ENCODE measurements at places on chromosomes 12 and 14.

DNA sequence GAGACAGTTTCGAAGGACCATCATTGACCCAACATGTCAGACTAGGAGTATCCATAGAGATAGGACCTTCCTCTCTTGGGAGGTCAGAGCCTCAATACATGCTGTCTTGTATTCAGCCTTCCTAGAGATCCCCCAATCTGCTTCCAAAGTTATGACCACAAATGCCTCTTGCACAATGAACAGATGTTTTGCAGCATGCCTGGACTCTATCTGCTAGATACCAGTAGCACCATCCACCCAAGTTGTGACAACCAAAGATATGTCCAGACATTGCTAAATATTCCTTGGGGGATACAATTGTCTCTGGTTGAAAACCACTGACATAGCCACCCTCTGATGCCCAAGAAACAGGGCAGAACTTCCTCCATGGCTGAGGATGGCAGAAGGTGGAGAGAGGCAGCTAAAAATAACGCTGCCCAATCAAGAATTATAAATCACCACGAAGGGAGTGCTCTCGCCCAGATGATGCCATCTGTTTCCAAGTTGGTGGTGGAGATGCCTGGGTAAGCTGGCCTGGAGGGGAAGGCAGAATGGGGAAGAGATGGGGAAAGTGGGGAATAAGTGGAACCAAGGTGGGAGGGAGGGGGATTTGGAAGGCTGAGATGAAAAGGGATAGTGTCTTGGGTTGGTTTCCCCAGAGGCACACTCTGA is 42.9 kb upstream of the NOS1 start:
- no peak for DNase-seq

DNA sequence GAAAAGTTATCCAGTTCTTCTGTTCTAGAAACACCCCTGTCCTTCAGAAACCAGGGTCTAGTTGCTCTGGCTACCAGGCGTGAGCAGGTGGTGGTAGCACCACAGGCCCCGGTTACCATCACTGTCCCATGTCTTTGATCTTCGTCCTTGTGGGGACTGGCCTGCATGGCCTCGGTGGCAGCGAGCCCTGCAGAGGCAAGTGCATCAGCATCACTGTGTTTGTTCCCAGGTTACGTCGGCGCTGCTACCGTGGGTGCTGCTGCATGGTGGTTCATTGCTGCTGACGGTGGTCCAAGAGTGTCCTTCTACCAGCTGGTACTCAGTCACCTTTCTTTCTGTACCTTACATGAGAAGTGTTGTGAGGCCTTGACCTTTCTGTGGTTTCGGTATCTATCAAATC is 58.9 kb downstream of the ANAPC7 start:
- no peak for DNase-seq

- no peak for DNase-seq
Measured at GRCh38 chr14:52202151-52202550, 65.3 kb upstream of the PTGDR start.

DNA sequence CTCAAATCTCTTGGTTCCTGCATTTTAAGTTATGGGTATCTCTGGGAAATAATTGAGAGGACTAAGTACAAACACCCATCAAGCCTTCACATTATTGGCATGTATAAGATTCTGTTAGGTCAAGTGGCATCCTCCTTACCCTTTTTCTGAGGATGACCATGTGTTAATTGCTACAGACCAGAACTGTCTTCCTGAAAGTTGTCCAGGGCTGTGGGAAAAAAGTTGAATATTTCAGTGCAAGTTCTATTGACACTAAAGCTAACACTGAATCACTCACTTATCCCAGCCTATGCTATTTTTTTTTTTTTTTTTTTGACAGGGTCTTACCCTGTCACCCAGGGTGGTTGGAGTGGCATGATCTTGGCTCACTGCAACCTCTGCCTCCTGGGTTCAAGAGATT is 130.1 kb upstream of the HIF1A start:
- DNase-seq, result no peak

DNA sequence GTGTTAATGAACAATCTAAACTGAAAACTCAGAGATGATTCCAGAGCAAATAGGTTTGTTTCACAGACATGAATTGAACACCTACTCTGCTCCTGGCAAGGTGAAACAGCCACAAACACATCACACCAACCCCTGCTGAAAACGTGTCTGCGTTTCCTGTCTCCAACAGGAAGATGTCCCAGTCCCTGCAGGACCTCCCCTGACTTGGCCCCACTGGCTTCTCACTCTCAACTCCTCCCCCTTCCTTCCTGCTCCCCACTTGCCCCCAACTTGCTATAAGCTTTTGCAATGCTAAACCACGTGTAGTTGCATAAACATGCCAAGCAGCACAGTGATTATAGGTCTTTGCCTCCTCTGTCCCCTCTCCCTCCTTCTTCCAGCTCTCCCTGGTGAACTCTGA is 567.6 kb downstream of the BCL11B start:
- no peak for DNase-seq

GRCh38 chr12:98109266-98109665 is 406.1 kb upstream of the TMPO start:
- no peak for DNase-seq

DNA sequence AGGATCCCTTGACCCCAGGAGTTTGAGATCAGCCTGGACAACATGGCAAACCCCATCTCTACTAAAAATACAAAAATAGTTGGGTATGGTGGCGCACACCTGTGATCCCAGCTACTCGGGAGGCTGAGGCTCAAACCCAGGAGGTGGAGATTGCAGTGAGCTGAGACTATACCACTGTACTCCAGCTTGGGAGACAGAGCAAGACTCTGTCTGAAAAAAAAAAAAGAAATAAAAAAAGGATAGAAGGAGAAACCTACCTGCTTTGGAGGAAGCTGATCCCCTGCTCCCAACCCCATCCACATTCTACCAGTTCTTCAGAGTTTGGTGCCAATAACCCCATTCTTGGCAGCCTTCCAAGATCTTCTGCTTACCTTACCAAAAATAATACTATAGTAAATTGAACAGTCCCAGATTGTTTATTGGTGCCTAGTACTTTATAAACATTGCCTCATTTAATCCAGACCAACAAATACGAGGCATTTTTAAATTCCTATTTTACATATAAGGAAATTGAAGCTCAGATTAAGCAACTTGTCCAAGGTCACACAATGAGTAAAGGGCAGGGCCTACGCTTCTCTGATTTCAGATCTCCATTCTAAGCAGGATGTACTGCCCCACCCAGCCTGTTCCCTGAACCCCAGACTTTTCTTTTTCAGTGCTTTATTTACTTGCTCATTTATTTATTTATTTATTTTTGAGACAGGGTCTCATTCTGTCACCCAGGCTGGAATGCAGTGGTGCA is 33.2 kb upstream of the FAM222A start:
- no peak for DNase-seq

DNA sequence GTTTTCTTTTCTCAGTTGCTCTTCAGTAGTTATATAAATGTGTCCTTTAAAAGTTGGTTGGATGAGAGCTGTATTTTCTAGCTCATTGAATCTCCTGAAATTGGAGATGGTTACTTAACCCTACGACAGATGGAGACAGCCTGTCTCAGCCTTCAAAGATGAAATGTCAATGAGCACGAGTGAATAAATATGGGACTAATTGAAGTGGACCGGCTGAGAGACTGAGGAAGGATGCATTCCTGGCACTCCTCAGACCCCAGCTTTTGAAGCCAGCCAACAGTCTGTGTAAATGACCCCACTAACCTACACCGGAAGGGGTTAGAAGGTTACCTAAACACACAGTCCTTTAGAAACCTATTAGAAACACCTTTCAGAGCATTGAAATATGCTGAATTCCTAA is 46.6 kb downstream of the PDZRN4 start:
- DNase-seq, result no peak

DNA sequence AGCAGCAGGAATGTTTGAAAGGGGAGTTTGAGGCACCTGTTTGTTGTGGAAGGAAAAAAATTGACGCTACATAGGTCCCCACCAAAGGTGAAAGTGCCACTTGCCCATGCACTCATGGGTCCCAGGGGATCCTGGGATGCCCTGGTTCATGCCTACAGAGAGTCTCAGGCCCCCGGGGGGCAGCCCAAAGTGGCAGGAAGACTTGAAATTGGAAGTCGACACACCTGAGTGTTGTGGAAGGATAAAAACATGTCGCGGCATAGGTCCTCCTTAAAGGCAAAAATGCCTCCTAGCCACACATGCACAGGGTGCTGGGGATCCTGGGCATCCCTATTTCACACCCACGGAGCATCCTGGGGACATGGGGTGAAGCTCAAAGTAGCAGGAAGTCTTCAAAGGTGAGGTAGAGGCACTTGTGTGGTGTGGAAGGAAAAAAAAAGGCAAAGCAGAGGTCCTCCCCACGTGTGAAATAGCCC is 576.1 kb downstream of the ALG10 start:
- DNase-seq, result no peak

DNA sequence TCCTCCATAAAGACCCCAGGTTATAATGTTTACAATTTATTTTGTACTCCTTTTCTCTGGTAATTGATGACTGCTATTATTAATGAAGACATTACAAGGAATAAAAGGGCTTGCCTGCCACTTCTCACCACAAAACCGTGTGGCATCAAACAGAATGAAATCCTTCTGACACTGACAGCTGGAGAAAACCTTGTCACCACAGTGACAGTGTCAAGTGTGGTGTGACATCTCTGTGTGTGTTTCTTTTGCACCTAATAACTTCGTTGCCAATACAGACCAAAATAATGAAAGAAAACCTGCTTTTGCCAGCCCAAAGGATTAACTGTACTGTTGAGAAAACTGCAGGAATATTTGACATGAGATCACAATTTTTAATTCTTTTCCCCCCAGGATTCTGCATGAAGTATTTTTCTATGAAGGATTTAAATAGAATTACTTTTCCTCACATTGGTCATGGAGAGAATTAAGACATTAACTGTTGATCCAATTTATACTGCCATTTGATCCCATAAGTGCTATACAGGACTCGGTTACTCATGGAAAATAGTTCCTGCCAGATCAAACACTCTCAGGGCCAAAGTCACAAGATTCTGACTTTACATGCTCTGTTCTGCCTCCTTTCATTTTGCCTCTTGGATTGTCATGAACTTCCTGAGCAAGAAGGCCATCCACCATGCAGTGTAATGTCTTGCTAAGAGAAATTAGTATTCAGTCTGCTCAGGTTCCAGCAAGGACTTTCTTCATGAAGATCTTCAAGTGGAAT is 60.4 kb upstream of the IFNG-AS1 start:
- no peak for DNase-seq

DNA sequence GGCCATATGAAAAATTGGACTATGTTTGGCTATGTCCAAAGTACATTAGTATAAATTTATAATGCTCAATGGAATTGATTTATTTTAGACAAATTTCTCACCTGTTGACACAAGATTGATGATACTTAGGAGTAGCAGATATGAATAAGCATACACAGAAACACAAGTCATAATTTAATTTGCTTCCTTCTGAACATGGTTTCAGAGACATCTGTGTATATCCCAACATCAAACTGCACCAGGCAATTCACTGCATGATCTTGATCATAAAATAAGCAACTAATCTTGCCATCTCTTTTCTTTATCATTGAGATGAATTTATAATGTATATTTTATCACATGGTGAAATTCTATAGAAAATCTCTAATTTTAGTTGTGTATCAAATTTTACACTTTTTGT is 3.8 kb downstream of the CLECL1 start:
- no peak for DNase-seq

DNA sequence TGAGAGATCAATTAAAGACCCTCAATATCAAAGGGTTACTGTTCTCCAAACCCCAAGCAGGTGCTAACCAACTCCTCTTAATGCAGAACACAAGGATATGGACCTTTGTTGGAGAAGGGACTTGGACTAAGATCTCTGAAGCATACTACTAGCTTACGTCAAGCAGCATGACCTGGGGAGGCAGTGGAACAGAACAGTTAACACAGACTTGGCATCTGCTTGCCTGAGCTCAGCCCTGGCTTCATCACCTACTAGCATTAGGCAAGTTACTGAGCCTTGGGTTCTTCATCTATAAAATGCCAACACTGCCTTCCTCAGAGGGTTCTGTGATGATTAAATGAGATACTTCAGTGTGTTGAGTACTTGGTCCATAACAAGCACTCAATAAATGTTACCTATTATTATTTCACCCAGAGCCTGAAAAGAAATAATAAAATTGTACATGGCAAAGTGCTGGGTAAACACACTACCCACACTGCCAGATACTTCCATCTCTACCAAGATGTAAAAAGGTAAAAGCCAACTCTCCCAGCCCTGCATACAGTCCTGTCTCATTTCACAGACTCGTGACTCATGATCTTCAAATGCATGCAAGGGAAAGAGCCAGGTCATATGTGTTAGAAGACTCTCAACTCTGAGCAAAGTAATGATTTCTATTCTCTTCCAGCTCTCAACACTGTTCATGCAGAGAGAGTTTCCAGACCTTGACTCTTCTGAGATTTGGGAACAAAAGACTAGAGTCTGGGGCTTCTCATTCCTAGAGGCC is 39.7 kb downstream of the FMNL3 start:
- no peak for DNase-seq

DNA sequence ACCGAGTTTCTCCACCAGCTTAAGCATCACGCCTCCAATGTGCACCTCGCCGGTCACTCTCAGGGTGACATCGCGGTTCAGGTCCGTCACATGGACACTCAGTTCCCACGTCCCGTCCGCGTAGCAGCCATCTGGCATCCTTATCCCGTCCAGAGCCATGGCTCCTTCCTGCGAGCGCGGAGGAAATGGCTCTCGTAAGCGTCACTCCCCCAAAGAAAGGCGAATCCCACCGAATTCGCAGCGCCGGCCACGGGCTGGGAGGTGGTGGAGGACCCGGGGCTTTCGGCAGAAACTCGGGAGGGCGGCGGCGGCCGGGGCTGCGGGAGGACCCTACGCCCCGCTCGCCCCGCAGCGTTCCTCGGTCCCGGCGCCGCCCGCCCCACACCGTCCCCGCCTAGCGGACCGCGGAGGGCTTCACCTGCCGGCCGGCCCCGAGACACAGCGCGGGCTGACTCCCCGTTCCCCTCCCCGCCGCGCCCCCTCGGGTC is 396 bp downstream of the FERMT2 start:
- no peak for DNase-seq

DNA sequence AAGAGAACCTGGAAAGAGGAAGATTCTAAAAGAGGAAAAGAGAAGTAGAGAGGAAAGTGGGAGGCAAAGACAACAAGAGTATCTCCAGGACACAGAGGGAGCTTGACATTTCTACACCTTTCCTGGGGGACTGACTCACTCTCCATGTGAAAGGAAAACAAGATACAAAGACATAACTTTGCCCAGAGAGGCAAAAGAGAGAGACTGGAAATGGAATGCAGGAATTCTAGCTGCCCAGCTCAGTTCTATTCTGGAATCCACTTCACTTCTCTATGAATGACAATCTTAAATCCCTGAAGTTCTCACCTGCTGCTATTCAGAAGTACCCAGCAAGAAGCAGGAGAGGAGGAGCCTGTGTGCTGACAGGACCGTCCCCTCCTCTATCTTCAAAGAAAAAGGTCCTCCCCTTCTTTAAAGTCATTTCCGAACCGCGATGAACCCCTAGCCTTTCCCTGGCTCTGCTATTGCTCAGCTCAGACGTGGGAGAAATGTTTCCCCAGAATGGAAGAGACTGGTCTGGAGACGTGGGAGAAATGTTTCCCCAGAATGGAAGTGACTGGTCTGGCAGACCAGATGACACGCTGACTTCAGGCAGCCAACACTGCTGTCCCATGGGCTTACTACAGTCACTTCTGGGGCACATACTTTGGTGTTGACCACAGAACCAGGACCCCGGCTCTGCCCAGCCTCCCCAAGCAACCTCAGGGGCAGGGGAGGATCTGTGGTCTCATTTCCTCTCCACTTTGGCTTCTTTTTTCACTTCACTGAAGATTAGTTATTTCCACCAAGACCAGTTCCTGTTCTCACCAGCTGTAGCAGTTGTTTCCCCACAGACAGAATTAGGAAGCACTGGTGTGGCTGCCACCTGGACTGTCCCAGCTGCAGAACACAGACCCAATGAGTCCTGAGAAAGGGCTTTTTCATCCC is 8.3 kb downstream of the FMNL3 start:
- no peak for DNase-seq

GRCh38 chr14:59305231-59305630 is 116.8 kb downstream of the DAAM1 start:
- peak; percentile 64 for DNase-seq
